ENCODE measurements at places on chromosomes 6 and 20. TPM values are rescaled to one million over a fixed set of nuclear protein-coding genes. Genes with fewer than 3 reads are reported as not detected.
A peak's percentile ranks its signal among the peaks of the same experiment; 100 is the strongest.

The SLC26A8 gene
- not detected for total RNA-seq

The SLC4A11 gene
- 3.8 TPM for total RNA-seq

The PRRT1 gene
- total RNA-seq: not detected

The BTN3A1 gene
- total RNA-seq: 18.4 TPM

The RAB22A gene
- 22.4 TPM for total RNA-seq

The F13A1 gene
- not detected for total RNA-seq

The AIF1 gene
- total RNA-seq: not detected

The TFAP2B gene
- total RNA-seq: 0.35 TPM

The THBS2 gene
- total RNA-seq: 6.5 TPM

The NFYA gene
- 38.8 TPM for total RNA-seq

DNA sequence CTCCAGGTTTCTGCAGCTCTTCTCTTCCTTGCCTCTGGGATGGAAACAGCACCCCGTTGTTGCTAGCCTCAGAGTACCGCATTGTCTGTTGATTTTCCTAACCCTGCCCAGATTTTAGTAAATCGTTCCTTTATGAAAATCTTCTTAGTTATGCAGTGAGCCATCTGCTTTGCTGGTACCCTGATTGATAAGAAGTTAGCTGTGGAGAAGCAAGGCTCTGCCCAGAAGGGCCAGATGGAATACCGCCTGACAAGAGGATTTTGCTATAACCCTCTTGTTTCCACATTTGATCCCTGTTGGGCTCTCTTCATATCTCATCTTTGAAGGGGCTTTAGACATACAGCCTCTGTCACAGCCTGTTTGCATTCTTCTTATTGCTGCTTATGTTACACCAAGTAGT, 229.0 kb downstream of the CDKAL1 start:
- DNase-seq: no peak

GRCh38 chr6:126170978-126171382, 168.9 kb upstream of the CENPW start:
- DNase-seq: peak; percentile 27

- DNase-seq: no peak
Observed at GRCh38 chr6:119205911-119206618, 127.6 kb upstream of the FAM184A start.

DNA sequence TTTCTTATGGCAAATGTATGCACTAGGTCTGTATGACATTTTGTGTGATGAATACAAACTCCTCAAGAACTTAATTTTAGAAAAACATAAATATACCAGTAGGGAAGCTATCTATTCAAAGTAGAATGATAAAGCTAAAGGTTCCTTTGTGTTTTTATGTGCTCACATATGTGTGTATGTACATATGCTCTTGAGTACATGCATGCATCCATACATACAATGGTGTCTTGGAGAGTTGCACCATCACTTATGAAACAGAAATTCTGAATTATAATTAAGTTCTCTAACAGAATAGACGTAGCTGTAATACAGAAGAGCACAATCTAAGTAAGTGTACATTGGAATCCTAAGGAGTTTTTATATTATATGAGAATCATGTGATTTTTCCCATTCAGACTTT, 2.3 kb downstream of the NKAIN2 start:
- no peak for DNase-seq

DNA sequence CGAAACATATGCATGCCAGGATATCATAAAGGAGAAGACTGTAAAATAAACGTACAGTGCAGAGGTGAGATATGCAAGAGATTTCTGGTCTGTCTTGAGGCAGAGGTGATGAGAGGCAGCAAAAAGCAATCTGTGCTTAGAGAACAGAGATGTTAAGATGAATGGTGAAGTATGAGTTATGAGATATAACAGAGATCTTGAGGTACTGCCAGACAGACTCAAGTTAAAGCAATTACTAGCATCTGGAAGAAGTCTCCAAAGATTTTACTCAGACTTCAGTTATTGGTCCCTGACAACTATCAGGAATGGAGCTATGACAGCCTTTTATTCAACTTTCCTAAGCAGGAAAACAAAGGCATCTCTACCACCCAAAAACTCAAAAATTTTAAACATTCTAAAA, 122.8 kb upstream of the DST start:
- DNase-seq: no peak

- no peak for DNase-seq
Observed at GRCh38 chr6:18473755-18474154, 86.6 kb downstream of the RNF144B start.

DNA sequence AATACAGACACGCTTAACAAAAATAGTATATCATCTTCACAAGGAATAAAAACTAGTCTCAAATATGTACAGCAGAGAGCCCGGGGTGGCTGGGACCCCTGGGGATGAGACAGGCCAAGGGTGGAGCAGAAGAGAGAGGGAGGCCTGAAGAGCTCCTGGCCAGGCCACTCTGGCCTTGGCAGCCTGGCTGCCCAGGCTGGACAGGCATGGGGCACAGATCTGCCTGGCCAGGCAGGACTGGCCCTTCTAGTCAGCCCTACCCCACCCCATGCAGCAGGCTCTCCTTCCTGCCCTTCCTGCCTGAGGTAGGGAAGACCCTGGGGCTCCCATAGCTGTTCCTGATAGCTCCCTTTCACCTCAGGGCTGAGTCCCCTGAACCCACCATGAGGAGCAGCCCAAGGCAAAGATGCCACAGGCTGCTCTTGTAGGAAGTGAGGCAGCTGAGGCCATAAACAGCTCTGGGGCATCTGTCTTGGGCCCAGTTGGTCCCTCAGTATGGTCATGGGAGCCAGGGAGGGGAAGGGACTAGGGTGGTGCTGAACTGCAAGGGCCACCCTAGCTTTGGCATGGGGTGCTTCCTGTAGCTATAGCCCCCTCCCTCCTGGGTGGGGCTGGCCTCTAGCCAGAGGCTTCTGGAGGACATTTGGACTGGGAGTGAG, 27.1 kb downstream of the COX4I2 start:
- no peak for DNase-seq

DNA sequence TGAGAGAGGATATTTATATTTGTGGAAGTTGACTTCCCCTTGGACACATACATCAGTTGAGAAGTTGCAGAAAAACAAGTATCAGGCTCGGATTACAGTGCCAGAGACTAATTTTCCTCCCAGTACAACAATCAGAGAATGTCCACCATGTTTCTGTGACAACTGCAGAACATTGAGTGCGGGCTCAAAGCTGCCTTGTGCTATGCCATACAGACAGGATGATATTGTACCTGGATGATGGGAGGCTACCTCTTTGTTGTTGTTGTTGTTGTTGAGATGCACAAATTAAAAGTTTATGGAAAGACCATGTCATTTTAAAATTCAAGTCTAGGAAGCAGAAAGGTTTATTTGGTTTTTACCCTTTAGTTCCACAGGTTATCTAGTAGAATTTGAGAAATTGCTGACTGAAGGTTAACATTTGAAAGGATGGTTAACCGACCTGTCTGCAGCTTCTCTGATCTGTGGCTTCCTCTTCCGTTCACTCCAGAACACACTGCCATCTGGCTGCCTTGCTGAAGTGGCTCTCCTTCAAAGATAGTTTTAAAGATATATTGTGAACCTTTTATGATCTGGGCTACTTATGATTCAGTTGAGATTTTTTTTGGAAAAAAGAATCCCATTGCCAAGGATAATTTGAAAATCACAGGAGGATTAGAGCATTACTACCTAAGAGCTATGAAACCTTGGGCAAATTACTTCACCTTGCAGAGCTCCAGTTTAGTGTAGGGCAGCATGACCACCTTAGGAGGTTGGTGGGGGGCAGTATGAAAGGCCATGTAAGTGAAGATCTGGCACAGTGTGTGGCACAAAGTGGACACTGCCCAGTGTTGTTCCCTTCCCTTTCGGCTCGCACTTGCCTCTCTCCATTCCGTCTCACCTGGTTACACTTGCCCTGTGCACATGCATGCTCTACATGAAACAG, 15.9 kb downstream of the TMEM200A start:
- no peak for DNase-seq

GRCh38 chr6:18795726-18796125, 408.6 kb downstream of the RNF144B start:
- no peak for DNase-seq

DNA sequence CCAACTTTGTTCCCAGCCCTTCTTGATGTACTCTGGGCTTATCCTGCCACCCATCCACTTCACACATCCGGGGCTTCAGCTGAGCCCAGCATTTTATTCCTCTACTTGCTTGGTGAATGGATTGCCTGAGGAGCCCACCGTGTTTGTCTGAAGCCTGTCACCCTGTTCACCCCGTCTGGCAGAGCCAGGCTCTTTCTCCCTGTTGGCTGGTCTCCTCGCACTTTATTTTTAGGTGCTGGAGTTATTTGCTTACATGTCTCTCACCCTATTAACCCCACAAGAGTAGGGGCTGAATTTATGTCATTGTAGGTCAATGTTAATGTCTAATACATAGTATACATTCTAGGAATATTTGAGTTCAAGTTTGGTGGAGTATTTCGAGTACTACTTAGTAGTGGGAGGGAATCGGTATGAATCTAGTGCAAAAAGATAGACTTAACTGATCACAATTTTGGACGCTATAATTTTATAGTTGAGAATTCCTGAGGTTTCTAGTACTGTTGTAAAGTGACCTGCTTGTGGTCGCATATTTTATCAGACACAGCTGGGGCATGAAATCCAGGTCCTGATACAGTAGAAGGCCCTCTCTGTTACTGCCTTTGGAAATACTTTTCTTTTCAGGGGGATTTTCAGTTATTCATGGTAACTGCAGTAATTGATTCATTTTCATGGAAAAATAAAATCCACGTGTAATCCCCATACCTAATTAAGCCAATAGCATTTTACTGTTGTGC, 10.8 kb downstream of the JARID2 start:
- DNase-seq: no peak

GRCh38 chr20:11001764-11002540, 328.2 kb upstream of the JAG1 start:
- peak; percentile 96 for DNase-seq

GRCh38 chr6:157961832-157962575, 19.7 kb upstream of the SYNJ2 start:
- no peak for DNase-seq

DNA sequence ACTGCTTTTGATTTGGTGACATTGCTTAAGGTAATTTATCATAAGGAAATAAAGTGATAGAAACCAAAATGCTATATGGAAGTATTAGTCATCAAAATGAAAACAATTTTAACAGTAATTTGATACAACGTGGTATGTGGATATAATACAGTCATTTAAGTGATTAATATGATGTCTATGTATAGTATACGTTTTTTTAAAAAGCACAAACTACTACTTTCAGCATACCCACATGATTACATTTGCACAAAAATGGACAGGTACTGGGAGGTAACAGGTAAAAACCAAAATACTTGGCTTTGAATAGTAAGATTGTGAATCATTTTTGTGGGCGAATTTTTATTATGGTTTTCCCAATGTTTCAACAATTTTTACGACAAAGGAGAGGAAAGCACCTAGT, 97.6 kb downstream of the OGFRL1 start:
- no peak for DNase-seq

GRCh38 chr6:15516923-15517560, 145.8 kb downstream of the DTNBP1 start:
- DNase-seq: no peak

DNA sequence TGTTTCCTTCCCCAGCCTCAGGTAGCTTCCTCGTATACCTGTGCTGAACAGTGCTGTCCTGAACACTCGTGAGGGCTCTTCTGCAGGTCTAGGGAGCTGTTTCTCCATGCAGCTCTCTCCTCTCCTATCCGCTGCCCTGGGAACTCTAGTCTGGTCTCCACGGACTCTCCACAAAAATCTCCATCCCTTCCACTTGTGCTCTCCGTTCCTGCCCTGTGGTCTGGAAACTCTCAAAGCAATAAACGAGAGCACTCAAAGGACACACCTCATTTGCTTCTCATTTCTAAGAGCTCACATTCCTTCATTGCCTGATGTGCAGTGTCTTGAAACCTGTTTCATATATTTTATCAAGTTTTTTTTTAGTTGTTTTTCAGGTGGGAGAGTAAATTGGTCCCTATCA, 235.9 kb upstream of the RGS17 start:
- DNase-seq: no peak

- no peak for DNase-seq
Observed at GRCh38 chr20:10508060-10508459, 73.0 kb downstream of the SLX4IP start.

GRCh38 chr20:19009081-19009688, 195.6 kb downstream of the SCP2D1 start:
- no peak for DNase-seq

DNA sequence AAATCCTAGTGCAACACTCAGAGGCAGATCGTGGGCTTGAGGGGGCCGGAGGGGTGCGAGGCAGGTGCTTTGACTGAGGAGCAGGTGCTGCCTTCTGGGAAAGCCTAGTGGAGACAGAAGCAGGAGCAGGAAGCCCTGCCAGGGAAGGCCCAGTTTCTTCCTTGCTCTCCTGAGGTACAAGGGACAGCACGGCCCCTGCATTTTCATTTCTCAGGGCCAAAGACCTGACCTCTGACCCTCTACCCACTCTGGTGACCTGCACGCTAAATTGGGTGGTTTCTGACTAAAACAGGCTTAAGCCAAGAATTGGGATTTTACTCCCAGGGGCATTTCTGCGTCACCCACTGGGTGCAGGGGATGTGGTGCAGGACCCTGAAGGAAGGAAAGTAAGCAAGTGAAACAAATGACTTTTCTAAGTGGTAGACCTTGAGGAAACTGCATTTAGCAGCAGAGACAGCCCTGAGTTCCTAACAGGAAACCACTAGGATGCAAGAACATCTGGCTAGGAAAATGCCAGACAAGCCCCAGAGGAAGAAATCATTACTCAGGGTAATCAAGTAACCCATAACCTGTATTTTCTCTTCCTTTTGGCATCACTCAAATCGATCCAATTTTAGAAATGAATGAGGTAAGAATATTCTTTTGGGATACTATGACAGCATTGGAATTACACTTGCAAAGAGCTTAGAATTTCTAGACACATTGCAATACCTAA, 141.7 kb downstream of the CD164 start:
- no peak for DNase-seq

GRCh38 chr6:17032590-17032987, 69.3 kb upstream of the STMND1 start:
- peak; percentile 88 for DNase-seq

DNA sequence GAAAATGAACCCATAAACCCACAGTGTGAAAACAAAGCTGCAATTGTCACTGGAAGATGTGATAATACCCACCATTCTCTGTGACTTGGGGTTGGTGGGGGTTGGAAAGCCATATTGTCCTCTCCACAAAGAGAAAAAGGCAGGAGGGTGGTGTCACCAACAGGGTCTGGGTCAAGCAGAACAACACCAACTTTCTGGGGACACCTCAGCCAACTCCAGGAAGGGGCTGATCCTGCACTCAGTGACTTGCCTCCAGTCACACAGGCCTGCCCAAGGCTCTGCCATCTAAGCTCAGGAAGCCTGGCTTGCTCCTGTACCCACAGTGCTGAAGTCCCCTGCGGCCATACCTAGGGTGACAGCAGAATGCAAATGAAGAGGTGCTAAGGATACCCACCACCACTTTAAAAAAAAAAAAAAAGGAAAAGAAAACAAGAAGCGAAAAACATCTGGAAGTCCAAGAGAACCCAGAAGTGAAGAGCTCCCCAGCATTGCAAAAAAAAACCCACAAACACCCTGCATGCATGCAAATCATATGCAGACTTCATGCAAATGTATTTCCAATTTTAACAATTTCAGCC, 110.6 kb downstream of the PREX1 start:
- DNase-seq: no peak

Data from renal cortical epithelial cell (primary cell).